Bronchial epithelial cell (primary cell): ENCODE measurements at places on chromosomes 2 and 18.

DNA sequence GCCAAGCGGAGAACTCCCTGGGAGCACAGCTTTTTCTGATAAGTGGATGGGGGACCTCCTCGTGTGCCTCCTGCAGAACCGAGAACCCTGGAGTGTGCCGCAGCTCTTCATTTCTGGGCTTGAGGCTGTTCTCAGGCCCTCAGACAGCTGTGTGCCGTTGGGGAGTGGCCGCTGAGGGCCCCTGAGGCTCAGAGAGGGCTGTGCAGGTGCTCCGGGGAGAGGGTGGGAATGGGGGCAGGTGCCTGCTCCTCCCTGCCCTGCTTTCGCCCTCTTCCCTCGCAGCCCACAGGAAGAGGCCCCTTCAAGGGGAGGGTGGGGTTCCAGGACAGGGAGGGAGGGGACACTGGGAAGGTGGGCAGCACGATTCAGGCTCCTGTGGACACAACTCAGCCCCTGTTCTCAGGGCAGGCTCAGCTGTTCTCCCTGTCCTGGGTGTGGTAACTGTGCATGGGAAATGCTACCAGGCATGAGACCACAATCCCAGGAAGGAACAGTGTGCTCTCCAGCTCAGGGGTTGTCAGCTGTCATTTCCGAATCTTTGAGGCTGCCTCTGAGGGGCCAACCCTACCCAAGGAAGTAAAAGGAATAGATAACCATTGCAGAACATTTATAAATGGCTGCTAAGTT is 11.3 kb downstream of the LCT start:
- no peak for DNase-seq

DNA sequence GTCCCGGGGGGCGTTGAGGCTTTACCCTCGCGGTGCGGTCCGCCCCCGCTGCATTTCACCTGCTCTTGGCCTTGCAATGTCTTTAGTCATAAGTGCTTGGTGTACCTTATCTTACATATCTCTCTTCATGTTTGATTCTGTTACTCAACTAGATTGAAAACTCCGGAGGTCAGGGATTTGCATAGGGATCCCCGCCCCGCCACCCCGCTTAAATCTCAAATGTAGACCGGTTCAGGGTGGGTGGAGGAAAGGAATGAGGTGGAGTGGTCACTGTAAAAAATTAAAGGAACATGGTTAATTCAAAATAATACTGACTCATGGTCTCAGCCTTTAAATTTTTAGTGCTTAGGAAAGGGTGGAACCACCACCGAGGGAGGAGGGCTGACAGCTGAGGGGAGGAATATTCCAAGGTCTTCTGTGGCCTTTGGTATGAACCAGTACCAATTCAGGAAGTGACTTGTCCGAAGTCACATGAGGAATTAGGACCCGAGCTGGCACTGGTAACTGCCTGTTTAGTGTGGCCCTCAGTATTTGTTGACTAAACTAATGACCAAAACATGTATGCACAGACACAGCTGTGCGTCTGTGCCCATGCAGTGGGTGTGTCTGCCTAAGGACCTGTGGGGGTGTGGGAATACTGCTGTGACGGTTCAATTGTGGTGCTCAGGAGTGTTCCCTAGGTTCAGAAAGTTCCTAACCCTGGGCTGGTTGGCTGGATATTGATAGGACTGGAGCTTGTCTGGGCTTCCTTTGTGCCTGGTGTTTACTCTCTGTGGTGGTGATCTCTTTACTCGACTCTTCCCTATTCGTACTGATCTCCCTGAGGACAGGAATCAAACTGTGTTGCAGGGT is 1.0 kb downstream of the PLEKHB2 start:
- peak; percentile 66 for DNase-seq

DNA sequence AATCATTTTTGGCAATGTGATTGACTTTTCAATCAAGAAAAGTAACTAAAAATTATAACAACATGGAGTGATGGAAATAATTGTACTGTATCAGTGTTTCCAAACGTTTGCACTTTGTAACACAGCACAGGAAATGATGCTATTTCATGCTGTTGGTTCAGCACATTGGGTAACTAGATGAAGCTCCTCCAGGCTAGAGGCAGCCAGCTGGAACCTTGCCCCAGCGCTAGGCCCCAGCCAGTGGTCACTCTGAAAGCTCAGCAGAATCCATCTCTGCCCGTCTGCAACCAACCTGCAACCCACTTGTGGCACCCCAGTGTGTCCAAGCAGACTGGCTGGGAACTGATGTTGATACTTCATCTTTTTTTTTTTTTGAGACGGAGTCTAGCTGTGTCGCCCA is 15.3 kb downstream of the UNC50 start:
- no peak for DNase-seq

GRCh38 chr2:10137053-10137843 is 14.7 kb downstream of the RRM2 start:
- peak; percentile 87 for DNase-seq
